Stimulated activated CD4-positive, alpha-beta T cell treated with anti-CD3 and anti-CD28 coated beads, Interleukin-1b, Interleukin-23, amount 100 ng/mL, for 48 hours (primary cell): ENCODE measurements at places on chromosomes 5 and 9.

GRCh38 chr9:80435591-80435990 lies 863.8 kb downstream of the TLE4 start:
- no peak for DNase-seq

DNA sequence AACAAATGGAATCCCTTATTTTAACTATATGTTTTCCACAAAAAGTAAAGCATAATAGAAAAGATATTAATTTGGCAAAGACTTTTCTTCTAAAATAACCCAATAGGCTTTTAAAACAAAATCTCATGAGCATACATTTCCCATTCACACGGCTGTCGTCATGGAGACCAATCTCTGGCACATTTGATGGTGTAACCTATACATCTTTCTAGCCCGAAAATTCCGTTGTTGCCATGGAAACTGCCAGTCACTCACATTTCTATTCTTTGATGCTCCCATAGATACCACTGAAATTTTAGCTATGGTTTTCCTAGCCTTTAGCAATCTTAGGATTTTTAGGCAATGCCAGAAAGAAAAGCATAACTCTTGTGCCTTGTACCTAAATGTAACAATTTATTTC lies 262.9 kb upstream of the TRPM3 start:
- DNase-seq: no peak

DNA sequence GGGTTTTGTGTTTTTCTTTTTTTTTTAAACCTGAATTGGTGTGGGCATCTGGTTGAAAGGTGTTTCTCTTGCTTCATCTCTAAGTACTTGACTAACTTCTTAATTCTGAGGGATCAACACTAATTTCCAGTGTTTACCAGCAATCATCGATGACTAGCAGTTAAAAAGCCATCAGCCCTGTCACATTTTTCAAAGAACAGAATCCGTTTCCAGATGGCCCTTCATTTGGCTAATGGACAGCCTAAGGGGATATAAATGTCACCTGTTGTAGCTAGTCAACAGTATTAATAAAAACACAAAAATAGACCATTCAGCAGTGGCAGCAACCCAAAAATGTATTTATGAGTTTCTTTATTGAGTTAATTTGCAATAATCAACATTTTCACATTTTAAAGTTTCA lies 1076.5 kb downstream of the MAT2B start:
- no peak for DNase-seq

DNA sequence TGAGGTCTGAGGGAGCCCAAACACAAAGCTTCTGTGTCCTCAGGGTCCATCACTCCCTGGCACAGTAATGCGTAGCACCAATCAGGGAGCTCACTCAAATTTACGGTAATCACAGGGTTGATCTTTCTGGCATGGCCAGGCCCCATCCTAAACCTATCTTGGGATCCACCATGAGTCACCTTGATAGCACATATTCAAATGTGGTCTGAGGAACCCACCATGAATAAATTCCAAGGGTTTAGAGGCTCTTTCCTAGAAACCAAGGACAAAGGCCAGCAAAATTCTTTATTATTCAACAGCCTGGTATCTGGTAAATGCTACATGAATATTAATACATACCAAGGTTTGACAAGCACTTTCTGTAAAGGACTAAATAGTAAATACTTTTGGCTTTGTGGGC lies 254.5 kb downstream of the TLR4 start:
- no peak for DNase-seq

DNA sequence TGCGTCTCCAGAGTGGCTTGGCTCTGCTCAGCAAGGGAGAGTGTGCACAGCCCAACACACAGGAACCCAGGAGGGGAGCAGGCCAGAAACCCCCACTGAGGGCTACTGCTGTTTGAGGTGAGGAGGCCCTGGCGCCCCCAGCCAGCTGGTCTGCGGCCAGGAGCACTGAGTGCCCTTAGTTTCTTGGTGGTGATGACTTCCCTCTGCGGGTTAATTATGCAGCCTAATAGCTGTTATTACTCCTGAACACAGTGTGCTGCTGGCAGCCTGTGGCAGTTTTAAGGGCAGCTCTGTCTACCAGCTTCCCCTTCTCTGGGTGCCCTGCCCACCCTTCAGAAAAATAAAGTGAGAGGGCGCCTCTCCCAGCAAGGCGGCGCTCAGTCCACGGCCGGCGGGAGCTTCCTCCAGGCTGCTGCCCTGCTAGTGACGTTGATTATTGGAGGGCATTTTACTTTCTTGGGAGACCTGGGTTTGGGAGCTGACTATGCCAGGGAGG lies 19.2 kb downstream of the GADD45G start:
- DNase-seq: no peak

- no peak for DNase-seq
Measured at GRCh38 chr9:76086539-76086938, 196.1 kb downstream of the PCSK5 start.

DNA sequence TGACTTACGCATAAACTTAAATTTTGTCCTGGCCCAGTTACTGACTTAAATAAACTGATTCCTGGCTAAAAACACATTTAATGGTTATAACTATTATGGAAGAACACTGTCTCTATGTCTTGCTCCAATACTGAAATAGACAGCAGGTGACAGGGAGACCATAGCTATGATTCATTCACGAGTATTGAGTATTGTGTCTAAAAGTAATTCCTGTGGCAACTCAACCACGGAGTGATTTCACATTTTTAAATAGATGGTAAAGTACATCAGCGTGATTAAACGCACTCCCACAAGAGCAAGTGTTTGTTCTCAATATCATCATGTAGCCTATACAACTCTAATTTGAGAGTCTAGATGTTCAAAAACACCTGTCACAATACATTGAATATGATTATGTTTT lies 35.9 kb upstream of the PCSK1 start:
- DNase-seq: no peak

DNA sequence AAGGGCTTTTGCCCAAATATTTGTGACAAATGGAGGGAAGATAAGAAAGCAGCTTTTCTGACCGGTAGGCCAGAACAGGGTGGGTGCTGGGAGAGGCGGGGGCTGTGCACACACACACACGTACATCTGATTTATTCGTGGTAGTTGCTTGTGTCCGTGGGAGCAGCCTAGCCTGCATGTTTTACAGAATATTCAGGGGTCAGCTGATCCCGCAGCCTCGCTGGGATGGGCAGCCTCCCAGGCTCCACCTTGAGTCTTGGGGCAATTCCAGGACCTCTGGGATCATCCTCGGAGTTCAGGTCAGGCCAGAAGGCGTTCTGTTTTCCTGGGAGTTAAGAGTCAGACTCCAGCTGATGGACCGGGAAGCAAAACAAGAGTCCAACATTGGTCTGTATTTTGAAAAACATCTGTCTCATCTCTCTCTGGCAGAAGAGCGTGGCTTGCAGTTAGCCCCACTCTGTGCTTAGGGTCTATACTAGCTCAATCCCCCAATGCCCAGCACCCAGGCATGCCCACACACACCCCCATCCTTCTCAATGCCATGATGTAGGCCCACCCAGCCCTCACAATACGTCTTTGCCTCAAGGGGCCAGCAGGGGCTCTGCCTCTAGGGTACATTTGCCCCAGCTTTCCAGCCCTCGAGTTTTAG lies 210.6 kb downstream of the GOLPH3 start:
- no peak for DNase-seq

DNA sequence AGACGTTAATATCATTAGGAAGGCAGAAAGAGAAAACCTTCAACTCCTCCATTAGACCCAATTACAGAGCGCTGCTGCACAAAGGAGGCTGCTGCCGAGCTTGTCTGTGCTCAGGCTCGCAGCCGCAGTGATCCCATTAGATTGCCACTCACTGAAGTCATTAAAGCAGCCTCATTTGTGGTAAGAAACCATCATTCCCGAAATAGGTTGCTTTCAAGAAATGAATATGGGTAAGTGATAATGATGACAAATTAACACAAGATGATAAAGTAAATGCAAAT lies 137.2 kb downstream of the CAVIN4 start:
- no peak for DNase-seq

GRCh38 chr5:56658972-56659371 lies 156.4 kb upstream of the MAP3K1 start:
- DNase-seq: no peak

GRCh38 chr9:80644044-80644443 lies 1045.3 kb downstream of the TLE1 start:
- DNase-seq: no peak

- DNase-seq: no peak
Measured at GRCh38 chr5:116315531-116315930, 230.7 kb downstream of the COMMD10 start.

GRCh38 chr9:90037146-90037797 lies 432.5 kb downstream of the GADD45G start:
- no peak for DNase-seq

- no peak for DNase-seq
Measured at GRCh38 chr9:127395497-127396252, 1.3 kb upstream of the SLC2A8 start.

- DNase-seq: no peak
Measured at GRCh38 chr5:51599587-51599986, 216.3 kb downstream of the ISL1 start.

DNA sequence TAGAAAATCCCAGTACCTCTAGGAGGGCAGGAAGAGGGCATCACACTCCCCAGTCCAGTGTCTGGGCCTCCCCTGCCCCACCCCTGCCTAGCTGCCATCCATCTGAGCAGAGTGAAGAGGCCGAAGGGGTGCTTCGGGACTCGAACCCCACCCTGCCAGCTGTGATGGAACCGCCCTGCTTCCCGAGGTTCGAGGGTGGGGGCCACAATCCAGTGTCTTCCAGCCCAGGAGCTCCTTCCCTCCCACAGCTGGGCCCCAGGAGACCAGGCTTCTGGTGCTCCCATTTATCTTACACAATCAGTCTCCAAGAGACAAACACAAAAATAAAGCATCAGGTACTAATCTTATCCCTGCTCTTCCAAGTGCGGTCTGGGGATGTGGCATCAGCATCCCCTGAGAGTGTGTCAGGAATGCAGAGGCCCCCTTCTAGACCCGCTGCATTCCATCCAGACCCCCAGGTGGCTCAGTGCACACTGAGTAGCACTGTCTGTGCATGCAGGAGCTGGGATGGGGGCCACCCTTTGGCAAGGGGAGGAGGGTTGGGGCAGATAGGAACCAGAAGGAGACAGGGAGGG lies 122.8 kb upstream of the TBC1D2 start:
- no peak for DNase-seq

DNA sequence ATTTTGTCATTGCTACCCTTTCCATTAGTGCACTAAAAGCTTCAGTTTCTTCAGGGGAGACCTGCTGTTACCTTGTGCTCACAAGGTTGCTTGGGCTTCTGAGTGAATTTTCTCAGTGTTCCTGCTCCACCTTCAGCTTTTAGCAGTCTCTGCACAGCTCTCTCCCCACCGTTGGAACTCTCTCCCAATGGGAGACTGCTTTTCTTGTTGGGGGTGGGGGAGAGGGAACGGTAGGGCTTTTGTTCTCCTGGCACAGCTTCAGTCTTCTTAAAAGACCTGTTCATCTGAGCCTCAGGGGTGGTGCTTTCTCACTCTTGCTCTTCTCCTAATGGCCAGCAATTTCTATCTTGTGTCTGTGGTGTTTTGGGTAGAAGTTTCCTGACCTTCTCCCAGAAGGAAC lies 915.7 kb downstream of the EFNA5 start:
- no peak for DNase-seq

- DNase-seq: no peak
Measured at GRCh38 chr9:134885679-134886412, 5.2 kb downstream of the FCN2 start.
